ENCODE measurements at places on chromosomes 3 and 15.

DNA sequence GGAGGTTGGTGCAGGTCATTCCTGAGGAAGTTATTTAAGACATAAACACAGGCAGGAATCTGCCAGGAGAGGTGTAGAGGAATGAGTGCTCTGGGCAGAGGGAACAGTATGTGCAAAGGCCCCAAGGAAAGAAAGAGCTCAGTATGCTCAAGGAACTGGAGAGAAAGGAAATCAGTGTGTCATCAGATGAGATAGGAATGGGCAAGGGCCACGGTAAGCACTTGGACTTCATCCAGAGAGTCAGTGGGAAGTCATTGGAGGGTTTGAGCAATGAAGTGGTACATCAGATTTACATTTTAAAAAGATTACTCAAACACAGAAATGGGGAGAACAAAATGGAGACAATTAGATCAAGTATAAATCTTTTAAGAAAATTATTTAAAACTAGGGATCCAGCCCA is 272.2 kb downstream of the ADAMTSL3 start:
- H3K36me3 ChIP-seq = peaks cover 6% of the 10 kb centered on the region
- H3K27me3 ChIP-seq = no peaks in the 10 kb centered on the region
- DNase-seq = no peak
- no peak overlapping the region for H3K4me3 ChIP-seq

DNA sequence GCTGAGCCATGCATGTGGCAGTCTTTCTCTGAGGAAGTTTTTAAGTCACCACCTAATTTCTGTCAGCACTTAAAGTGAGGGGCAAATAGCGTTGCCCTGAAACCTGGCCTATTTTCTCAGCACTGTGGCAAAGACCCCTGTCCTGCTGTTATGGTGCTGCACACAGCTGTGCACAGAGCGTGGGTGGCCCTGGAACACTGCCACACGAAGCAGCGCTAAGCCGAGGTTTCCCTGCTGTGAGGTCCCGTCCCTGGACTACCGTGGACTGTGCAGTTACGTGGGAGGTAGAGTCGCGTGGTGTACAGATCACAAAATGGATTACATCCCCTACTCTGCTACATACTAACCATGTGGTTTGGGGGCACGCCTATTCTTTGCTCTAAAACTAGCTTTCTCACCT is 101.6 kb upstream of the NR2E3 start:
- H3K36me3 ChIP-seq = no peaks in the 10 kb centered on the region
- H3K4me1 ChIP-seq = peaks cover 69% of the 10 kb centered on the region
- H3K27ac ChIP-seq = peak overlapping the region; percentile 81
- H3K27me3 ChIP-seq = no peaks in the 10 kb centered on the region
- H3K4me3 ChIP-seq = no peak overlapping the region

GRCh38 chr15:99076555-99077308 is 28.1 kb upstream of the SYNM start:
- H3K4me3 ChIP-seq = peak overlapping the region; percentile 57
- H3K36me3 ChIP-seq = no peaks in the 10 kb centered on the region
- no peaks in the 10 kb centered on the region for H3K4me1 ChIP-seq
- peak overlapping the region; percentile 37 for H3K27ac ChIP-seq
- DNase-seq = peak; percentile 25

DNA sequence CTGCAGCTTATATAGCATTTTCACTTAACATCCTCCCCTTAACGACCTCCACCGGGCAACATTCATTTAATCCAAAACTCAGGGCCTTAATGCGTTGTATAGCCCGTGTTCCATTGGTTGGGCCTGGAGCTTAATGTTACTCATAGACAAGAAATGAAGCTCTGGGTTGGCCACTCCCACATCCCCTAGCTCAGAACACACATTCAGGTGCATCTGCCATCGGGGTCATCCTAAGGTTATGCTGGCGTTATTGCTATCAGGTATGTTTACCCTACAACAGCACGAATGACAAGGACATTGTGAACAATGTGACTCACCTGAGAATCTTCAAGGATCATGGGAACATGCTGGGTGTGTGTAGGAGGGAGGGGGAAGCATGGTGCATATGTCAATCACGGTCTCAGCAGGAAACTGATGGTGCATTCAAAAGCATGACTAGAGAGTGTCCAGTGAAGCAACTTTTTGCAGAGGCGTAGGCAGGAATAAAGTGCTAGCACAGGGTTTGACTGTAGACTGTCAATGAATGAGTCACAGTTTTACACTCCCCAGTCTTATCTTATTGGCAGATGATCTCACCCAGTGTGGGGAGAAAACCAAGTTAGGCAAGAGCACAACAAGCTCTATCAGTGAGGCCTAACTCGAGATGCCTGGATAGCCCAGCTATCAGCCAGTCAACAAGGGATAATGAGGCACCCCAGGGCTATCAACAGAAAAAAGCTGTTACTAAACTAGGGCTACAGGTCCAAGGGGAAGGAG is 402.1 kb upstream of the MCTP2 start:
- no peak for DNase-seq
- H3K4me1 ChIP-seq = no peaks in the 10 kb centered on the region
- H3K27me3 ChIP-seq = peaks cover 7% of the 10 kb centered on the region
- peak overlapping the region; percentile 57 for H3K27ac ChIP-seq
- H3K36me3 ChIP-seq = no peaks in the 10 kb centered on the region

DNA sequence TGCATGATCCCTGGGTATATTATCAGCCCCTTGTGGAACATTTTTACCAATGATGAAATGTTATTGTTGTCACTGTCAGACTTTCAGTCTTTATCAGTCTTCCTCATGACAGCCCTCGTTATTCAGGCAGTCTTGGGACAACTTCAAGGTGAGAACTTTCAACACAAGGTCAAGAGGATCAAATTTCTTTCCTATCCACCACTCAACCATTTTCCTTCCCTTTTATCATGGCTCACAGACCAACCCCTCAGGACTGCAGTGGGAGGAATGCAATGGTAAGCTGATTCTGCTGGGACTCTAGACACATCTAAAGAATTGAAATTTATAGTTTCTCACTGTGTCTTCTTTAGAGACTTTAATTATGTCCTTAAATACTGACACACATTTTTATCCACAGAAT is 107.0 kb upstream of the LSAMP start:
- no peak overlapping the region for H3K27ac ChIP-seq
- H3K4me3 ChIP-seq = no peak overlapping the region
- DNase-seq = no peak
- no peaks in the 10 kb centered on the region for H3K36me3 ChIP-seq

DNA sequence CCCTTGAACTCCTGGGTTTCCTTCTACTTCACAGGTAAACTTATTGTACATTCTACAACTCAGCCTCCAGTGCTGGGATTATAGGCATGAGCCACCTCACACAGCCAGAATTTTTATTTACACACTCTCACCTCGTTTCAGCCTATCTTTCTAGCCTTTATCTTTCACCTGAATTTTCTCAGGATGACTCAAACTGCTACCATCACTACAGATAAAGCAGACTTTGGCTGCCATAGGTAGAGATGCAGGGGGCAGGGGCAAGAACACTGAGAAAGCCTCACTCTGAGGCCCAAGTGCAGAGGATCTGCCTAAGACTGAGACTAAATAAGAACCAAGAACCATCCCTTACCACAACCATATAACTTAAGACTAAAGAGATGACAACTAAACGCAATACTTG is 59.0 kb downstream of the ETFA start:
- H3K27me3 ChIP-seq = no peaks in the 10 kb centered on the region
- DNase-seq = no peak
- no peak overlapping the region for H3K4me3 ChIP-seq
- no peaks in the 10 kb centered on the region for H3K36me3 ChIP-seq

GRCh38 chr15:22806156-22806555 is 19.7 kb downstream of the NIPA1 start:
- no peaks in the 10 kb centered on the region for H3K27me3 ChIP-seq
- H3K27ac ChIP-seq = no peak overlapping the region
- no peak overlapping the region for H3K4me3 ChIP-seq
- peaks cover 11% of the 10 kb centered on the region for H3K4me1 ChIP-seq
- peaks cover 5% of the 10 kb centered on the region for H3K36me3 ChIP-seq
- no peak for DNase-seq

GRCh38 chr15:49458145-49458544 is 35.1 kb downstream of the FGF7 start:
- H3K27me3 ChIP-seq = no peaks in the 10 kb centered on the region
- H3K4me1 ChIP-seq = peaks cover 63% of the 10 kb centered on the region
- no peak overlapping the region for H3K27ac ChIP-seq
- DNase-seq = no peak
- no peaks in the 10 kb centered on the region for H3K36me3 ChIP-seq
- H3K4me3 ChIP-seq = no peak overlapping the region

- no peaks in the 10 kb centered on the region for H3K27me3 ChIP-seq
- no peak for DNase-seq
- no peaks in the 10 kb centered on the region for H3K36me3 ChIP-seq
- H3K27ac ChIP-seq = no peak overlapping the region
- H3K4me1 ChIP-seq = no peaks in the 10 kb centered on the region
These were observed 171.0 kb downstream of the CTNNB1 start for GRCh38 chr3:41370307-41370706.

DNA sequence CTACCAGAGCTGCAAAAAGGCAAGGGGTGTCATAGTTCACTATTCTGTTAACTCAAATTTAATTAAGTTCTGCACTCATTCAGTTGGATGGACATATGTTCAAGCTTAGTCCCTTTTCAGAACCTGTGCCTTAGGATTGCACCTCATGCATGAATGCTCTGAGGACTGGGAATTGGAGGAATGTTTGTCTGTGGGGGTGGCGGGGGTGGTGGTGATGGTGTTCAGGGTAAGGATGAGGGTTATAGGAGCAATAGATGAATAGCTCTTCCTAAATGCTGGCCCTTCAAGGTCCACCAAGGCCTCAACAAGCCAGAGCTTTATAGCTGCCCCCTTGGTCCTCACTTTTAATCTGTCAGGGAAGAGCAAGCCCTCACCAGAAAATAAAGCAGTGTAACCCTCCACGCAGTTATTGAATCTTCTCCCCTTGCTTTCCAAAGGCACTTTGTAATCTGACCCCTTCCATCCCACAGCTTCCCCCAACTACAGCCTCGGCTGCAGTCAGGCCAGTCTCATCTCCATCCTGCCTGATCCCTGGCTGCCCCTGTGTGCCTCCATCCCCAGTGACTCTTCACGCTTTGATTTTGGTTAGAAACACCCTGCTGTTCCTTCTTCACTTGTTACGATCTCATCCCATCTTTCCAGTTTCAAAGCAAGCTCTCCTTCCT is 221.6 kb upstream of the LMCD1 start:
- peaks cover 20% of the 10 kb centered on the region for H3K4me1 ChIP-seq
- no peaks in the 10 kb centered on the region for H3K27me3 ChIP-seq
- no peak overlapping the region for H3K4me3 ChIP-seq
- no peak for DNase-seq

DNA sequence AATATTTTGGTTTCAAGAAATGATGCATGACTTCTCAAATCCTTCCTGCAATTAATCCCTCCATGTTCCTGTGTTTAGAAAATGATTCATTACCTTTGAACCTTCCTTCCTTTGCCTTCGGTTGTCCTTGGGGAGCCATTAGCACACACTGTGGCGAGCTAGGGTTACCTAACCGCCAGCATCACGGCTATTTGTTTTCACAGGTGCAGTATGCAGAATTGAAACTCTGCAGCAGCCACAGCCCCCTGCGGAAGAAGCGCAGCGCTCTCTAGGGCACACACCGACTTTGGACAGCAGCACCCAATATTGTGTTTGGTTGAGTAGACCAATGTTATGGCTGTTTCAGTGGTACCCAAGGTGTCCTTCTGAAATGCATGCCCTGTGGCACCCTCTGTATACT is 247.4 kb downstream of the MCTP2 start:
- H3K36me3 ChIP-seq = no peaks in the 10 kb centered on the region
- H3K4me3 ChIP-seq = no peak overlapping the region
- no peaks in the 10 kb centered on the region for H3K4me1 ChIP-seq

DNA sequence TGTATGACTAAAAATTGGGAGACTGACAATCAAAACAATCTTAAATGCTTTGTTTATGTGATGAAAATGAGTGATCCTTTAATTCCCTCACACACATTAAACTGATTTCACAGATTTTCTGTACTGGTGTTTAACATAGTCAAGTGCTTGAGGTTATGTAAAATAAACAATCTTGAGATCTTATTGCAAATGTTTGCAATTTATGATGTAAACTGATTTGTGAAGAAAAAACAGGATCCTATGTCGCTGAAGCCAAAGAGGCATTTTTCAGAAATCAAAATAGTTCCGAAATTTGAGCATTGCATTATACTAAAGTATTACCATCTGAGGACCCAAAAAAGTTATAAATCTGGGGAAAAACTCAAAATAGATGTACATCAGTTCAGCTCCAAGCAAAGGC is 12.7 kb downstream of the SHOX2 start:
- H3K27ac ChIP-seq = no peak overlapping the region
- no peaks in the 10 kb centered on the region for H3K36me3 ChIP-seq
- H3K4me1 ChIP-seq = peaks cover 16% of the 10 kb centered on the region
- peaks cover 100% of the 10 kb centered on the region for H3K27me3 ChIP-seq
- no peak for DNase-seq
- no peak overlapping the region for H3K4me3 ChIP-seq

- H3K27me3 ChIP-seq = no peaks in the 10 kb centered on the region
- H3K4me1 ChIP-seq = peaks cover 7% of the 10 kb centered on the region
- no peak overlapping the region for H3K27ac ChIP-seq
- H3K4me3 ChIP-seq = no peak overlapping the region
- no peaks in the 10 kb centered on the region for H3K36me3 ChIP-seq
These were observed 20.3 kb upstream of the TNIK start for GRCh38 chr3:171480526-171480925.

- no peak overlapping the region for H3K4me3 ChIP-seq
- no peak overlapping the region for H3K27ac ChIP-seq
- peaks cover 15% of the 10 kb centered on the region for H3K4me1 ChIP-seq
These were observed 19.7 kb downstream of the IL16 start for GRCh38 chr15:81216422-81216821.

DNA sequence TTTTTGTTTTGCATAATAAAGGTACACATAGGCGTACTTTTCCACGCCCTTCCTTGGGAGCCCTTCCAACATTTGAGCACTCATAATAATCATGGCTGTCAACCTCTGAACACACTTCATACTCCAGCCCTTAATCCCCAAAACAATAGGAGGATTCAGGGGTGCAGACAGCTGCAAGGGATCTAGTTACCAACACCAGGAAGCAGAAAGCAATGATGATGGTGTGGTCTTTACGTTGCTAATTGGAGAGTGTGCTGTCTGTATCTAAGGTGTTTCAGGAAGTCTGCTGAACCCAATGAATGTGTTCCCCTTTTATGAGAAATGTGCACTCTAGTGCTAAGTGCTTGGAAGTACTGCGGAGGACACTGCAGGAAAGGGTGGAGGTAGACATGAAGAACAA is 60.3 kb upstream of the PDZRN3 start:
- no peaks in the 10 kb centered on the region for H3K4me1 ChIP-seq
- DNase-seq = no peak
- no peaks in the 10 kb centered on the region for H3K27me3 ChIP-seq

GRCh38 chr3:87361271-87361670 is 84.9 kb upstream of the POU1F1 start:
- H3K27me3 ChIP-seq = no peaks in the 10 kb centered on the region
- H3K4me3 ChIP-seq = no peak overlapping the region
- H3K27ac ChIP-seq = no peak overlapping the region

- no peaks in the 10 kb centered on the region for H3K36me3 ChIP-seq
- no peaks in the 10 kb centered on the region for H3K27me3 ChIP-seq
- H3K27ac ChIP-seq = no peak overlapping the region
- DNase-seq = no peak
- no peaks in the 10 kb centered on the region for H3K4me1 ChIP-seq
These were observed 640.5 kb downstream of the ZPLD1 start for GRCh38 chr3:103075282-103075681.
